Epithelial cell of esophagus (primary cell): ENCODE measurements at places on chromosomes 12 and 14.

- peak; percentile 2 for DNase-seq
Measured at GRCh38 chr14:99093532-99094517, 178.2 kb downstream of the BCL11B start.

- peak; percentile 76 for DNase-seq
Measured at GRCh38 chr14:90458536-90458935, 61.7 kb downstream of the CALM1 start.

DNA sequence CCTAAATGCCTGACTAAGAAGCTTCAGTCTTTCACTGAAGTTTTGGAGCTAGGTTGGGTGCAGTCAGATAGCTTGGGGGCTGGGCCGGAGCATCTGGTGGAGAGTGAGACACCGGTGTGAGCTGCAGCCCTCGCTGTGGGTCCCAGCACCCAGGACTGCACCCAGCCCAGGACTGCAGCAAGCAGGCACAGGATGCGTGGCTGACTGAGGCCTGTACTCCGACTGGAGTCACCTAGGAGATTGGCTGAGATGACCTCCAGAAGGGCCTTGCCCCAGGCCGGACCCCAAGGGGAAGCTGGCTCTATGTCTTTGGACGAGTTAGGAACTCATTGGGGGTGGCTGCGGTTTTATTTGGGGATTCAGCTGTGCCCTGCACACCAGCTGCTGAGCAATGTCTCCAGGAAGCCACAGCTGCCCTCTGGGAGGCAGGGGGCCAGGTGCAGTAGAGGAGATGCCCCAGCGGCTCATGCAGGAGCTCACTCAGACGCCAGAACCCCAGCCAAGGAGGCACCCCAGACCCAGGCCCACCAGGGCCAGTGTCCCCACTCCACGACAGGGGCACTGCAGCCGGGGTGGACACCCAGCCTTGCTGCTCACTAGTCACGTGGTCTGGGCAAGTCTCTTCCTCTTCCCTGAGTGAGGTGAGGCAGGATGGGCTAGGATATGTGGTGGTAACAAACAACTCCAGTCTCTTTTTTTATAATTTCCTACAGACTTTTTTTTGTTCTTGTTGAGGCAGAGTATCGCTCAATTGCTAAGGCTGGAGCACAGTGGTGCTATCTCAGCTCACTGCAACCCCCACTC is 31.8 kb upstream of the RCOR1 start:
- no peak for DNase-seq

DNA sequence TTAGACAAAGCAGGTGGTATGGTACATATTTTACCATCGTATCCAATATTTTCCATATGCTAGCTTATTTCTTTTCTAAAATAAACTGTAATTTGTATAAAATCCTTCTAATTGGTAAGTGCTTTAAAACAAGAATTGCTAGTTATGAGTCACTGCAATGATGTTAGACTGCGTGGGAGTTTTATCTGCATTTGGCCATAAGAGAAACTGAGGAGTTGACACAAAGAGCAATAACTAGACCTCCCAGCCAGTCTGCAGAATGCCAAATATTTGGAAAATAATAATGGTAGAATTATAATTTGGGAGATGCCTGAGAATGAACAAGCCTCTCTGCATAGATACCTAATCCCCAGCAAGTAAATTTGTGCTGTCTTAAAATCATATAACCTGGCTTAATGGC is 61.7 kb upstream of the PTPRR start:
- DNase-seq: peak; percentile 22

DNA sequence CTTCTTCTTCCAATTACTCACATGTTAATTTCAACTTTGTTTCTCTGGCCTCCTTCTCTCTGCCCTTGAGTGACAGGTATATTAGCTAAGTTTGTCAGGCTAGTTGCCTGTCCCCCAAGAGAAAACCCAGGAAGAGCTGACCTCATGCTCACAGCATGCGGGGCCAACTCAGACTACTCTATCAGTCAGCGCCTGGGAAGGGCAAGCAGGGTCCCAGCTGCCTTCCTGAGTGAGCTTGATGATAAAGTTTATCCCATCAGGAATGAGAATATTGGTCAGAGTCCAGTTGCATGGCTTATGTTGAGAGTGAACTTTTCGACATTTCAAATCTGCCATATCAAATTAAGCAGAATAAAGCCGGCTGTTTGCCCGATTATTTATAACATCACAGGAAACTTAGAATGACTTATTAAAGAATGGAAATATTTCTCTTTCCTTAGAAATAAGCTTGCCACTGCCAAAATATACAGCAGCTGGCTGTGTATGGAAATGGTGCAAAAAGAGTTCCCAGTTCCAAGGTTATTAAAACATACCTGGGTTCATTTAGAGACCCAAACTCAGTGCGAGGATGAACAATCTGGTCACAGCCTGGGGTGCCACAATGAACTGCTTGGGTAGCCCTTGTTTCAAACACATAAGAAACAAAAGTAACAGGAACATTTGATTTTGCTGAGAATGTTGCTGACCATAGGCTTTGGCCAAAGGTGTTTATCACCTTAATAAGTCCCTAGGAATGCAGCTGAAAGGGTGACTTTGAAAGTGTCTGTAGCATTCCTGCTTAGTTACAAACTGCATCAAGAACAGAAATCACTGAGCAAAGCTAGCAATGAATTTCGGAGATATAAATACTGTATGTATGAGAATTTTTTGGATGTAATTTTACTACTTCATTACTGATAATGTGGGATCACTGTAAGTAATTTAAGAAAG is 1553.8 kb upstream of the FLRT2 start:
- DNase-seq: no peak

GRCh38 chr14:96582411-96582961 is 80.3 kb downstream of the PAPOLA start:
- no peak for DNase-seq

DNA sequence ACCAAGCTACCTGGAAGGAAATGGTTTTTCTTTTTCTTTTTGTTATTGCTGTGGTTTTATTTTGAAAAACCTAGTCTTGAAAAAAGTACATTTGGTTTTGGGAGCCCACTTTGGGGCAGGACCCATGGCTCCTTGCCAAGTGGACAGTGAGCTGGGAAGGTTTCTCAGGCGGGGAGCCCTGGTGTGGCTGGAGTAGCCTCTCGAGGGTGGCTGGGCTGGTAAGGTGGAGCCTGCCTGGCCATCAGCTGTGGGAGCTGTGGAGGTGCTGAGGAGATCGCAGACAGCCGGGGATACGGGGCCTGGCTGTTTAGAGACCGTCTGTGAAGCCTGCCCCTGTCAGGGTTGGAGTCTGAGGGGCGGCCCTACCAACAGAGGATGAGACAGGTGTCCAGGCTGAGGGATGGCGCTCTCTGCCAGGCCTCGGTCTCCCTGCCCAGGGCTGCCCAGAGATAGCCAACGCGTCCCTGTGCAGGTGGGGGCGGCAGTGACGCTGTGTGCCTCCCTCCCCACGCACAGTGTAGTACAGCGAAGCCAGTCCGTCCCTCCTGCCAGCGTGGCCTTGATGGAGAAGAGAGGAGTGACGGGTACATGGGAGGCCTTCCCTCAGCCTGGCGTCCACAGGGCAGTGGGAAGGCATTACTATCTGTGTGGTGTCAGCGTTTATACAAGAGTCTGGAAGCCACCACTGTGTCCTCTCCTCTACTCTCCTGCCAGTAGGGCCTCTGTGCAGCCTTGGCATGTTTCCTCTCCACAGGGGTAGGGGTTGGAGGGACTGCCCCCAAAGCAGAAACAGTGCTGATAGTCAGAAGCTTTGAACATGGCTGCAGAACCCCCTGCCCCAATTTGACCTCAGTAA is 5.9 kb downstream of the RIN3 start:
- DNase-seq: no peak

DNA sequence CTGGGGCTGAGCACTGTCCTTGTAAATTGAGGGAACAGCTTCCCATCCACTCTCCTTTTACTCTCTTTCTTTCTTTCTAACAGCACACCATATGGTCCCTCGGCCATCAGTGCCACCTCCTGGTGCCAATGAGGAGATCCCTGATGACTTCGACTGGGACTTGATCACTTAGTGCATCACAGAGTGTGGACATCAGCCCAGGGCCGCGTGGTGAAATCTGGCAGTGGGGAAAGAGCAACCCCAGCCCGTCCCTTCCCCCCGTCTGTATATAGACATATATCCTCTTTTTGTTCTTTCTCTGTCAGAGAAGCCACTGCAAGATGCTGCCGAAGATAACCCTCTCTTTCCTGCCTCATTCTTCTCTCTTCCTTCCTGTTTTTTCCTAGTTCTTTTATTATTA is 13.5 kb downstream of the C3AR1 start:
- DNase-seq: no peak

DNA sequence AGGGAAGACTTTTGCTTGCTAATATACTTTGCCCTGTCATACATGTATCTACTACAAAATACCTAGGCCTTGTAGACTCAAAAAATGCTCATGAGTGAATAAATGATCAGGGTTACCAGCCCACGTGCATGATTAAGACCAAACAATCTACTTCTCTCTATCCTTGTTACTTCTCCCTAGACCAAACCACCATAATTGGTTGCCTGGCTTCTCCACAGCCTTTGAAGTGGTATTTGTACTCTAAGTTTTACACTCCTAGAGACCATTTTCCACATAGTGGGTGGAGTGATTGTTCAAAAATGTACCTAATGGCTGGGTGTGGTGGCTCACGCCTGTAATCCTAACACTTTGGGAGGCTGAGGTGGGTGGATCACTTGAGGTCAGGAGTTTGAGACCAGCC is 14.1 kb upstream of the RPS6KL1 start:
- DNase-seq: no peak

DNA sequence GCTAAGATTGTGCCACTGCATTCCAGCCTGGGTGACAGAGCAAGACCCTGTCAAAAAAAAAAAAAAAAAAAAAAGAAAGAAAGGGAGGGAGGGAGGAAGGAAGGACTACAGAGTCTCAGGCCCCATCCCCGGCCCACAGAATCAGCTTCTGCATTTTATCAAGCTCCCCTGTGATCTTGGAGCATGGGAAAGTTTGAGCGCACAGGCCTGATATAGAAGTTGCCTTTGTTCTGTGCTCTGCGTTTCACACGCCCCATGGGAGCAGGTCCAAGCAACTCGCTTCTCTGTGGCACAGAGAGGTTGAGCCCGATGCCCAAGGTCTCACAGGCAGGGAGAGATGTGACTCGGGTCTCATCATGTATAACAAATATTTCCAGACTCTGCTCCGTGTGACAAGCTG is 101.8 kb downstream of the PHETA1 start:
- DNase-seq: no peak

- DNase-seq: no peak
Measured at GRCh38 chr14:58265401-58265800, 20.8 kb downstream of the PSMA3 start.

- no peak for DNase-seq
Measured at GRCh38 chr12:122672515-122672914, 30.6 kb downstream of the HCAR2 start.

DNA sequence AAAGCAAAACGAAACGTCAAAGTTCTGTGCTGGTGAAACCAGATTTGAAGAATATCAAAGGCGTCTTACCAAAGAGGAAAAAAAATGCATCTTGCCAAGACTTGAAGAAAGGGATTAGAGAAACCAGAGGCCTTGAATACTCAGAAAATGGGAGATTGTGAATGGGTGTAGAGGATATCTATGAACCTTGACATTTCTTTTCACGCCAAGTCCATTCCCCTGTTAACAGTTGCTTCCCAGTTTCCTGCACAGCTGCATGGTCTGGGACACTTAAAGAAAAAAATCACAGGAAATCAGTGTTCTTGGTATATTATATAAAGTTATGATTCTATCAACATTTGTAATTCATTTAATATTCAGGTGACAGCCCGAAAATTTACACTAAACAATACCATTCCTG is 1.4 kb upstream of the GTF2A1 start:
- no peak for DNase-seq

- DNase-seq: no peak
Measured at GRCh38 chr12:74339211-74339610, 198.4 kb upstream of the ATXN7L3B start.

DNA sequence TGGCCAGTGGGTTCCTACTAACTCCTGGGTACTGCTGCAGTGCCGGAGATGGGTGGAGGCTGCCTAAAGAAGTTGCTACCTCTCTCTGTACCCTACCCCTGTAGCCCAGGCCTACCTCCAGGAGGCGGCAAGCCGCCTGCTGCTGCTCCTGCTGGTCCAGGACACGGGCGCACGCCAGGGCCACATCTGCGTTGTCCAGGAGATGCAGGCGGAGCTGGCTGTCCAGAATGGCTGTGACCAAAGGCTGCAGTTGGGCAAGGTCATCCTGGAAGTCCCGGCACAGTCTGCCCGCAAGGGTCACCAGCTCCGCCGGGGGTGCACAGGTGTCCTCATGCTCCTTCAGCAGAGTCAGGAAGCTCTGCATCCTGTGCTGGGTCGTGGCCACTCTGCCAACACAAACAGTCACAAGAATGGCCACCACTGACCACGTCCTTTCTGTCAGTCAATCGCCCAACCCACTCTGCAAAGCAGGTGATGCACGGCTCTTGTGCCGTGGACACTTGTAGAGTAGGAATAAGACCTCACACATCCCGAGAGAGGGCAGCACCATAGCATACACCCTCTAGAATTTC is 1.6 kb downstream of the ANHX start:
- no peak for DNase-seq
